ENCODE measurements at places on chromosomes 2 and 18.

DNA sequence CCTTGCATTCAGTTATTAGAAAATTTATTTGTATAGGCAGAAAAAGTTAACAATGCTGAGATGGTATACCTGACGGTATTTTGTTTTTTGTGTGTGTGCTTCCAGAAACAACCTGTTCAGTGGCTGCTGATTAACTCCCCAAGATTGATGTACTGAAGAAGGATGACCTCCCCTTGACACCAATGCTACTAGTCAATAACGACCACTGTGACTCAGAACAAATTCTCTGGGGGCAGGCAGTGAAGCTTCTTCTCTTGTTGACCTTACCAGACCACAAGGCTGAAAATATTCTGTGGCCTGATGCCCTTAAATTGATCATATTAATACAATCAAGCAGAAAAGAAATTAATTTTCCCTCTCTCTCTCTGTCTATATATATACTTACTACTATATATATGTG is 1182.9 kb upstream of the CRIM1 start:
- no peak for DNase-seq

GRCh38 chr2:154698296-154698720 is at the start of gene KCNJ3:
Gene KCNJ3, plus strand, starts transcription at chr2:154698695. Its CDS starts 81 bp downstream, at chr2:154698776.
- no peak for DNase-seq

DNA sequence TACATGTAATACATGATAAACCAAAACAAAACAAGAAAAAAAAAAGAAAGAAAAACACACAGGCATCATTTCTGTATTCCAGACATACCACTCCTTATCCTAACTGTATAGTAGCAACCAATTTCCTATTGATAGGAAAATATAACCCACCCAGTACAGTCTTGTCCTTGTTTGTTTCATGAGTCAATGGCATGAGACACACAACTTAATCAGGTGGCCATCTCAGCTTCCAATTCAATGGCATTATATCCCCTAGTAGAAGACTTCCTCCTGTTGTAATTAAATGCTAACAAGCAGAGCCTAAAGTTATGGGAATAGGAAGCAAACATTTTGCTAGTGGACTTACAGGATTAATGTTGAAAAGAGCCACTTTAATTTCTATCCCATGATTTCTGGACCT is 121.0 kb upstream of the NOL4 start:
- DNase-seq, result no peak

- DNase-seq, result no peak
Observed at GRCh38 chr2:85329181-85329651, 1.4 kb upstream of the TGOLN2 start.

- no peak for DNase-seq
Observed at GRCh38 chr2:217045700-217046475, 186.0 kb upstream of the TNP1 start.

DNA sequence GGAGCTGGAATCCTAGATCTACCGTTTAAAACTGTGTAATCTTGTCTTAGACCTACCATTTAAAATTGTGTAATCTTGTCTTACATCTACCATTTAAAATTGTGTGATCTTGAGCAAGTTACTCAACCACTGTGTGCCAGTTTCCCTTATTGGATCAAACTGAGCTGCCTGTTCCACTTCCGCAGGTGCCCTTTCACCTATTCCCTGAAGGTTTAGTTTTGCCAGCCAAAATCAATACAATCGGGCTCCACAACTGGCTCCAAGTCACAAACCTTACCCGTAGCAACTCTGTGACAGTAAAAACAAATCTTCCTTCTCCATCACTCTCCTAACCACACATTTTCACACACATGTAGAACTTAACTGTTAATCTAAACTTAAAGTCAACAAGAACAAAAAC is 20.1 kb downstream of the DOCK10 start:
- no peak for DNase-seq

DNA sequence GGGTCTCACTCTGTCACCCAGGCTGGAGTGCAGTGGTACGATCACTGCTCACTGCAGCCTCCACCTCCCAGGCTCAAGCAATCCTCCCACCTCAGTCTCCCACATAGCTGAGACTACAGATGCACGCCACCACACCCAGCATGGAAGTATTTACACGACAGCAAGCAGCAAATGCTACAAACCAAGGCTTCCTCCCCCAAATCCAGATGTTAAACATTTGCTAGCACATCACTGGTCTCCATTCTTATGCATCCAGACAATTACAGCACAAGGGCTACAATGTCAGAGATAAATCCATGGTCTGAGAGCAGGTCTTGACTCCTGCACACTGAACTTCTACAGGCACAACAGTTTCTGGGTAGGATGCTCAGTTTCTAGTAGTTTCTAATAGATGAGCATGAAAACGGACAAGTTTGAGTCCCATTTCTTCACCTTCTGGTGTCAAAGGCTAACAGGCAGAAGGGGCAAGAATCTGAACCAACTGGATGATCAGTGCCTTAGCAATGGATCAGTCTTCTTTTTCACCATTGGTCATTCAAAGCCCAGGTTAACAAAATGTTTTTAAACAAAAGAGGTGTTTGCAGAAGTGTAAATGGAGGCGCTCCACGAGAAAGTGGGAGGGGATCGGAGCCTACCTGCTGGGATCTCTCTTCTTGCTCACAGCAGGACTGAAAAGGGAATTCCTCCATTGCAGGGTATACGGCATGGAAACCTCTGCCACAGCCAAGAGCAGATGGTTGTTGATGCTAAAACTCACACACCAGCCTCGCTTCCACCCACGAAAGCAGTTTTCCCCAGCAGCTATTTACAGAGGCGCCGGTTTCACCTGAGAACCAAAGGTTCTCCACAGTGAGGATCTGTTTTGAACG is 135.0 kb upstream of the ARL4C start:
- DNase-seq, result no peak

DNA sequence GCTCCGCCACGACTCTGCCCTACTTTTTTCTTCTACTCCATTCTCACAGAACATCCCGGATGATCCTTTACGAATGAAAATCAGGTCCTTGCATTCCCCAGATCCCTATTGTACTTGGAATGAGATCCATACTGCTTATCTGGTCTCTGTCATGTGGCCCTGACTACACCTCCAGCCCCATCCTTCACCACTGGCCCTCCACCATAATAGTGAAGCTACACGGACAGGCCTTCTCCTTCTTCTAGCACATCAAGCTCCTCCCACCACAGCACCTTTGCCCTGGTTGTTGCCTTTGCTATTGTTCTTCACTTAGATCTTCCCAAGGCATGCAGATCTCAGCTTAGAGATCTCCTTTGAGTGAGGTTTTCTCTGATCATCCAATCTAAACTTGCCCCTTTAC is 20.1 kb upstream of the RMDN2 start:
- DNase-seq, result peak; percentile 80

DNA sequence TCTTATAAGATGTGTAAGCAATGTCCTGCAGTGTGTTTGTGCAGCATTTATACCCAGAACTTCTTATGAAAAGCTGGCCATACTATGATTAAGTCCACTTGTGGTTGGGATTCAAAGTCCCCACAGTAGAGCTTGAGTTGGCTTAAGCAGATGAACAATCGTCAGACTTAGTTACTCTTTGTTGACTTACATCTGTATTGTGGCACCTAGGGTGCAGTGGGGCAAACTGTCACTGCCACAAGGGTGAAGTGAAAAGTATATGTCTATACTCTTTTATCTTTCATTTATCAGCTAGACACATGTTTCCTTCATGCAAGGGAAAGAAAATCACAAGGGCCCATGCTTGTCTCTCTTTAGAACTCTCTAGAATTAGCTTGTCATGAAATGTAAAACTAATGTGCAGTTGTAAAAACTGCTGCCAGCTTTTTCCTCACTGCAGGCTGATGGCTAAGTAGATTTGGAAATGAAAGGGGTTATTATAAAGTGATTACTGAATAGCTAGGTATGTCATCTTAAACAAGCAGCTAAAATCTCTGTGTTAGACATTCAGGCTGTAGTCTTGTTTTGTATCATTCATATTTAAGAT is 474.5 kb downstream of the PTPRM start:
- DNase-seq, result no peak

- DNase-seq, result peak; percentile 66
Observed at GRCh38 chr2:38465789-38466127, 88.7 kb upstream of the ATL2 start.

DNA sequence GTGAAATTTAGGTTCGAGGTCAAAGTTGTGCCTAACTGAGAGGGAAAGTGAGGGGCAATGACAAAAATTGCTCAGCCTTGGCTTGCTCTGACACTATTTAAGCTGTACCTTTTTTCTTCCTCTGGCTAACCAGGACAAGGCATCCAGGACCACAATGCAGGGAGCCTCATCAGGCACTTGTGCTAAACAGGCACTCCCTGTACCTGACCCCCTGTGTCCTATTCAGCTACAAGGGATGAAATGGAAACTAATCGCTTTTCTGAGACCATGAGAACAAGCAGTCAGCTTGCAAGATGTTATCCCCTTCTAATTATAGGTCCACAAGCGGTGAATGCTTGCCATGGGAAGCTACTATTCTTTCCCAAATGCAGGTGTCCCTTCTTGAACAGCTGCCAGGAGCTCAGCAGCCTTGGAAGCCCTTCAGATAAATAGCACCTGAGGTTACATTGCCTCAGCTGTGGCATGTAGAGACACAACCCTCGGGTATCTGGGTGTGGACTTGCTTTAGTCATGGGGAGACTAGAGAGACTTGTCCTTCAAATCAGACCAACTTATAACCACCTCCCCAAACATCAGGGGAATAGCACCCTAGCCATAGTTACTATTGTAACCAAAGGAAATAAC is 19.1 kb upstream of the ITGA6 start:
- no peak for DNase-seq

- no peak for DNase-seq
Observed at GRCh38 chr2:168660870-168661862, 141.3 kb upstream of the NOSTRIN start.

All from Peyer's patch (tissue), 4 donors.